Activated naive CD8-positive, alpha-beta T cell treated with anti-CD3 and anti-CD28 coated beads for 36 hours (primary cell): ENCODE measurements at places on chromosomes 3 and 15. TPM values are rescaled to one million over a fixed set of nuclear protein-coding genes. Genes with fewer than 3 reads are reported as not detected.

GXYLT2 gene
- 0.16 TPM for total RNA-seq

RTP3 gene
- total RNA-seq: not detected

EIF4E3 gene
- total RNA-seq: 24.9 TPM

GOLGA6L9 gene
- total RNA-seq: 2.1 TPM

CCDC9B gene
- 0.24 TPM for total RNA-seq

OR5H6 gene
- total RNA-seq: not detected

CCRL2 gene
- total RNA-seq: 3.1 TPM

CELSR3 gene
- total RNA-seq: 18.6 TPM

OXTR gene
- total RNA-seq: 0.60 TPM

SNRK gene
- 29.3 TPM for total RNA-seq

ULK3 gene
- total RNA-seq: 41.1 TPM

DZIP3 gene
- 17.0 TPM for total RNA-seq

MCF2L2 gene
- 2.2 TPM for total RNA-seq

CLEC3B gene
- not detected for total RNA-seq

GOLGB1 gene
- total RNA-seq: 15.3 TPM

EFCC1 gene
- 0.45 TPM for total RNA-seq

CCR3 gene
- not detected for total RNA-seq

OSTN gene
- total RNA-seq: not detected

WDR76 gene
- 75.1 TPM for total RNA-seq

RASL12 gene
- total RNA-seq: not detected

PIF1 gene
- 30.4 TPM for total RNA-seq

C3orf22 gene
- total RNA-seq: not detected

EFHB gene
- total RNA-seq: 0.50 TPM

PPP1R14D gene
- total RNA-seq: not detected

C3orf80 gene
- total RNA-seq: not detected

NOX5 gene
- total RNA-seq: not detected

LIPH gene
- not detected for total RNA-seq

VWA5B2 gene
- total RNA-seq: not detected

PLSCR4 gene
- not detected for total RNA-seq

ISLR gene
- total RNA-seq: not detected

NCKIPSD gene
- 43.9 TPM for total RNA-seq

HIGD1A gene
- total RNA-seq: 83.1 TPM

PEX5L gene
- not detected for total RNA-seq

PLA2G4E gene
- not detected for total RNA-seq

FAM107A gene
- total RNA-seq: not detected

DPPA4 gene
- total RNA-seq: 0.54 TPM

IQCF5 gene
- total RNA-seq: not detected

GPR156 gene
- 0.10 TPM for total RNA-seq

SLC15A2 gene
- 0.74 TPM for total RNA-seq
